Cardiac septum (tissue), 1 donor: ENCODE measurements at places on chromosomes 6 and 20. TPM values are rescaled to one million over a fixed set of nuclear protein-coding genes. Genes with fewer than 3 reads are reported as not detected.

The PAX1 gene
- 0.35 TPM for total RNA-seq

The ENPP3 gene
- 0.16 TPM for total RNA-seq

The LRRC73 gene
- total RNA-seq = 1.5 TPM

The AVP gene
- not detected for total RNA-seq

The CTSZ gene
- total RNA-seq = 157 TPM

The BNIP5 gene
- total RNA-seq = not detected

DNA sequence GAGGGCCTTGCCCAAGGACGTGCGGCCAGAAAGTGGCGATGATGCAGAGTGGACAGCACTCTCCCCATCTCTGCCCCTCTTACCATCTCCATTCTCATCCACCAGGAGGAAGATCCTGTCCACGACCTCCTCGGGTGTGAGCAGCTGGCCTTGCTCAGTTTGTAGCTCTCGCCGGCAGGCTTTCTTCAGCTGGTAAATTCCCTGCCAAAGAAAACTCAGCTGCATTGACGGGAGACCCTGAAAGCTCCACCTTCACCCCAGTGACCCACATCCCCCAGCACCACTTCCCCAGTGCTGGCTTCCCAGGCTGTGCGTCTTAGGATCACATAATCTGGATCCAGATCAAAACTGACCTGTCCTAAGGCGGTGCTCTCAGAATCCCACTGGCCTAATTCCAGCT, 9.2 kb downstream of the GUCA1B start:
- no peak for DNase-seq

- no peak for DNase-seq
These were observed 21.1 kb downstream of the SESN1 start for GRCh38 chr6:109073344-109074132.

- no peak for DNase-seq
These were observed 15.1 kb downstream of the AAR2 start for GRCh38 chr20:36251426-36251825.

DNA sequence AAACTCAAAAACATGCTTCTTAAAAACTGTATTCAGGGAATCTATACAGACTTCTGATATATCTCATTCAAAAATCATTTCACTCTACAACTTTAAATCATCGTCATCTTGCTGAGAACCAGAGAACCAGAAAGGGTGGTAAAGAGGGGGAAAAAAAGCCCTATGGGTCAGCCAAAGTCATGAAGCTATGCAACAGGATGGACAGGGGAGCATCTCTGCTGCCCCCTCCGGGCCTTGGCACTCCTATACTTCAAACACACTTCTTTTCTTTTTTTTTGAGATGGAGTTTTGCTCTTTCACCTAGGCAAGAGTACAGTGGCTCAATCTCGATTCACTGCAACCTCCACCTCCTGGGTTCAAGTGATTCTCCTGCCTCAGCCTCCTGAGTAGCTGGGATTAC, 73.5 kb upstream of the NFATC2 start:
- no peak for DNase-seq

- no peak for DNase-seq
These were observed 9.4 kb downstream of the CCNC start for GRCh38 chr6:99559057-99559456.

- DNase-seq = no peak
These were observed 107.7 kb upstream of the FOXC1 start for GRCh38 chr6:1502041-1502440.

- peak; percentile 99 for DNase-seq
These were observed at the start of gene NOL7 for GRCh38 chr6:13614926-13615791. Gene NOL7 (plus strand): TSS chr6:13615335. CDS start chr6:13615359, 24 bp downstream.

DNA sequence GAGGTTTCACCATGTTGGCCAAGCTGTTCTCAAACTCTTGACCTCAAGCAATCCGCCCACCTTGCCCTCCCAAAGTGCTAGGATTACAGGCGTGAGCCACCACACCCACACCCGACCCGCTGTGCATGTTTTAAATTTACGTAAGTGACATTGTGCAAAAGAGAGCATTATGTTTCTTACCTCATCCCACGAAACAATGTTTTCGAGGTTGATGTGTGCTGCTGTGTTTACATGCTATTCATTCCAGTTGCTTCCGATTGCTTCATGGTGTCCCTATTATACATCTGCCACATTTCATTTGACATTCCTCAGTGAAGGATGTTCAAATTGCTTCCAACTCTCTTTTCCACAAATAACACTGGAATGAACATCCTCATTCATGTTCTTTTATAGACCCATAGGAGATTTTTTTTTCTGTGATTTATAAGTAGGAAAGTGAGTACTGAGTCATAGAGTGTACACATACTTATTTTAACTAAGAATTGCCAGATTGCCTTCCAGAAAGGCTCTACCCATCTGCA, 403.9 kb upstream of the JARID2 start:
- DNase-seq = no peak

- DNase-seq = no peak
These were observed 570 bp downstream of the RAB44 start for GRCh38 chr6:36698196-36698595.

GRCh38 chr6:22367346-22367745, 70.5 kb upstream of the PRL start:
- DNase-seq = no peak

DNA sequence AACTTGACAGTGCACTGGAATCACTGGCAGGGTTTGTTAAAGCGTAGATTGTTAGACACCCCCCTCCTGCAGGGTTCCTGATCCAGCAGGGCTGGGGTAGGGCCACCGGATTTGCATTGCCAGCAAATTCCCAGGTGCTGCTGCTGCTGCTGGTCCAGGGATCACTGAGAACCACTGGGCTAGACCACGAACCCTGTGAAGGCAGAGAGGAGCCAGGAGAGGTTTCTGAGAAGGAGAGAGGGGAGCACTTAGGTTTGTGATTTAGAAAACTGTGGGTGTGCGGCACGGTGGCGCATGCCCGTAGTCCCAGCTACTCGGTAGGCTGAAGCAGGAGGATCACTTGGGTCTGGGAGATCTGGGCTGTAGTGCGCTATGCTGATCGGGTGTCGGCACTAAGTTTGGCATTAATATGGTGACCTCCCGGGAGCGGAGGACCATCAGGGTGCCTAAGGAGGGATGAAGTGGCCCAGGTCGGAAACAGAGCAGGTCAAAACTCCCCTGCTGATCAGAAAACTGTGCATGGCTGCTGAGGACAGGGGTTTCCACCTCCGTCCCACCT, 53.6 kb upstream of the FAM83D start:
- no peak for DNase-seq

- DNase-seq = no peak
These were observed 102.6 kb upstream of the MLN start for GRCh38 chr6:33906439-33906838.

DNA sequence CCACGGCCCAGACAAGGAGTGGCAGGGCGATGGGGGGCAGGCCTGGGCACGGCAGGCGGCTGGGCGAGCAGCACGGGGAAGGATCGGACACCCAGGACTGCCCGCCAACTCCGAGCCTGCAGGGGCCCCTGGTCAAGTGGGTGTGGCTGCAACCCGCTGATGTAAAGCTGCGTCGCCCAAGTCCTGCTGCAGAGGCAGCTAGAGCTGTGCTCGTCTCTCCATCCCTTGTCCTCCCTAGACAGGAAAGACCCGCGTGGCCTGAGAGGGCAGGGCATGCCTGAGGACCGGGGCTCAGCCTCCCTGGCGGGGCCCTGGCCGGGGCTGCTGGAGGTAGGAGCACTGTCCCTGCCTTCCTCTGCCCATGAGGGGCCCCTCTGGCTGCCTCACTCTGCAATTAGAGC, 281.2 kb downstream of the CDH4 start:
- no peak for DNase-seq

DNA sequence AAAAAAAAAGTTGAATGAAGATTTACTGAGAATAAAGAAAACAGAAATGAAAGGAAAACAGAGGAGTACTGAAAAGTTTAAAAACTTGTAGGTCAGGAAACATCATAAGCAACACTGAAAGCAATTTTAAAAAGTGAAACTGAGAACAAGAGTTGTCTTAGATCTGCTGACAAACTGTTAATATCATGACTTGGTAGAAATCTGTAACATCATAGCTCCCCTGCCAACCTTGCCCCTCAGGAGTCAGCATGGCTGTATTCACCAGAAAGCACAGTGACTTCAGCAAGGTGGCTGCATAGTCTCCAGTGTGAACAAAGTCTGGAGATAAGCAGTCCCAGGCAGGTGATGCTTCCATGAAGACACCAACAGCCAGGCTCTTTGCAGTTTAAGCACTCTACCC, 5.3 kb downstream of the NAA20 start:
- no peak for DNase-seq
